ENCODE measurements at places on chromosomes 1 and 21.
A peak's percentile ranks its signal among the peaks of the same experiment; 100 is the strongest.

DNA sequence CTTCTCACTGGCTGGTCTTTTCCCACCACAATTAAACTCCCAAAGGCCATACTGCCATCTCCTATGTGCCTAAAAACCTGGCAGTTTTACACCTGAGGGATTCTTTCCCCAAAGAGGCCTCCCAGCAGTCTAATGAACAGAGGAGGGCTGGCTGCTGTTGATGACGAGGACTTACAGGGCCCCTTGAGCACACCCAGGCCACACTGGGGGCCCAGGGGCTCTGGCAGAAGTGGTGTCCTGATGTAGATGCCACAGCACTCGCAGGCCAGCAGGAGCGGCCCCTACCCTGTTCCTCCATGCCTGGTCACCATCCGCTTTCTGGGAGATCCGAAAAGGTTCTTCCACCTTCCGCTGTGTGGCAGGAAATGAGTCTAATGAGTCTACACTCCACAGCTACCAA lies 24.2 kb downstream of the POFUT2 start:
- DNase-seq = no peak

GRCh38 chr1:200919386-200919785 lies 24.7 kb downstream of the INAVA start:
- no peak for DNase-seq

GRCh38 chr1:184650177-184650866 lies 104.3 kb downstream of the EDEM3 start:
- DNase-seq = no peak

- no peak for DNase-seq
These were observed 67.9 kb upstream of the PUM1 start for GRCh38 chr1:31133368-31133767.

- DNase-seq = no peak
These were observed 58.1 kb upstream of the IGSF5 start for GRCh38 chr21:39686646-39687468.

DNA sequence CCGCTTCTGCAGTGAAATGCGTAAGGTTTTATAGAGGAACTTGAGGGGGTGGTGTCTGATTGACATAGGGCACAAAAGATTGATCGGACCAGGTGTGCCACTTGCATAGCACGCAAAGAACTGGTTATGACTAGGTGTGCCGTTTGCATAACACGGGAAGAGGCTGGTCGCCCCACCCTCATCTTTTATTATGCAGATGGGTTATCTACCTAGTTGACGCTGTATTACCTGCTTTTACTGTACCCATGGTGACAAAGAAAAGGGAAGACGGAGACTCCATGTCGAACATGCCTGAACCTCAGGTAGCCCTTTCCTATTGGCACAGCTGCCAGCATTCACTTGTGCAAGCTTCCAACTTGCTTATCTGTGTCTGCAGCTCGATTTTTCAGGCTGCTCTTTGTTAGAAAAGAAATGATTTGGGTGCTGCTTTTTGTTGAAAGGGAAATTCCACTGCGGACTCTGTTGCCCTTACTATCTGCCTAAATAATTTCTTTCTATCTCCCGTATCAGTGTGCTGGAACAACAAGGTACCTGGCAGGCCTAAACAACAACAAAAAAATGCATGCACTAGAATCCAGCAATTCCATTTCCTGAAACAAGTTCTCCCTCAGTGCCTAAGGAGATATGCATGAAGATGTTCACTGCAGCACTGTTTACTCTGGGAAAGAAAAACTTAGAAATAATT lies 194.4 kb upstream of the KAZN start:
- DNase-seq = no peak

GRCh38 chr1:9004031-9004699 lies 22.1 kb downstream of the SLC2A7 start:
- no peak for DNase-seq

DNA sequence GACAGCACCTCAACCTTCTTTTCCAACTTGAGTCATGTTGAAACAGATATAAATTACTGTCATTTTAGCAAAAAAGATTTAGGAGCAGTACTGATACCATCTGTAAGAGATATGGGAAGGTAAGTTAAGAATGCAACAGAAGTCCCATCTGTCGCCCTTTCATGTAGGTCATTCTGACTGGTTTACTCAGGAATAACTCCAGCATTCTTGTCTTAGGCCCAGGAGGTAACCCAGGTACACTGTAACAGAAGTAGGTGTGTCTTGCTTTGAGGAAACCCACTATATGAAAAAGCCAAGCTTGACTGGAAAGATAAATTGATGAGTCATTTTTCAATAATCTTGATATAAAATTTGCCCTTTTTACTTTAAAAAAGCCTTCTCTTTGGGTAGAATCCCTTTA lies 35.4 kb downstream of the PGM1 start:
- DNase-seq = no peak

GRCh38 chr1:178652506-178653490 lies 72.2 kb upstream of the RALGPS2 start:
- DNase-seq = no peak

DNA sequence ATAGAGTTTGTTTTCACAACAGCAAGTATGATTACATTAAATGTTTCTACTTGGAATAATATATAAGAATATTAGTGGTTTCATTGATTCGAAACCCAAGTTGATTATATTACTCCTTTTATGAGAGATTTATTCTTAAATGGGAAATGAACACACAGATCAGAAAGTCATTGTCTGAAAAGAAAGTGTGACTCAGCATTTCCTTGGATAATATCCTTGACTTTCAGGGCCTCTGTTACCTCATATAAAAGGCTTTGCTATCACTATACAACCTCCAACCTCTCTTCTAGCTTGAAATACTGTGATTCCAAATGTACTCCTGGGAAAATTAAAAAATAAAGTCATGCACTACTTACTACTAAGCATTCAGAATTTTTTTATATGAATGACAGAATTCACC lies 295.3 kb upstream of the LYPLAL1 start:
- no peak for DNase-seq

- DNase-seq = no peak
These were observed 16.0 kb downstream of the LRRN2 start for GRCh38 chr1:204669579-204669978.

DNA sequence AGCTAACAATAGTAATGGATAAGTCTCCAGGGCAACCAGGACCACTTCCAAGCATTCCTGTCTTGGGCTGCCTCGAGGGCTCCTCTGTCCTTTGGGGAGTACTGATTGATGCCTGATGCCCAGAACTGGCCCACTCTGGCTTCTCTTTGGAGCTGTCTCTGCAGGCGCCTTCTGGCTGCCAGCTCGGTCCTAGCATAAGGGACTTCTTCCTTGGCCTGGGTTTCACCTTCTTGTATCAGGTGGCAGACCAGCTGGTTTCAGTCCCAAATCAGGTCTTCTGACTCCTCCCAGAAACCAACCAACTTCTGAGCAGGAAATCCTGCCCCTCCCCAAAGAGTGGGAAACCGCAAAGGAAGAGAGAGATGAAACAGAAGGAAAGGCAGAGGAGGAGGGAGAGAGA lies 10.6 kb downstream of the G0S2 start:
- DNase-seq = no peak

DNA sequence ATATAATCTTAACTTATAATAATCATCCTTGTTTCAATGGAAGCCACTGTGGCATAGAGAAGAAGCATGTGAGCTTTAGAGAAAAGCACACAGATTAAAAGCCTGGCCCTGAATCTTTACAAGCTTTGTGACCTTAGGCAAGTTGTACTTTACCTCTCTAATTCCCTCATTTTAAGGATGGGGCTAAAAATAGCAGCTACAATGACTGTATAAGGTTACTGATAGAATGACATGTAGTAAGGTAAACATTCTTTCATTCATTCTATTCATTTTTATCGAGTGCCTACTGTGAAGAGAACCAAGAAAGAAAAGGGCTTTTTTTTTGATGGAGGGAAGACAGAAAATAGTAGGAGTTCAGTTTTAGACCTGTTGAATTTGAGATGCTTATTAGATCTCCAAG lies 25.6 kb downstream of the CDKN2C start:
- no peak for DNase-seq

GRCh38 chr1:219337588-219337987 lies 163.9 kb downstream of the LYPLAL1 start:
- no peak for DNase-seq

DNA sequence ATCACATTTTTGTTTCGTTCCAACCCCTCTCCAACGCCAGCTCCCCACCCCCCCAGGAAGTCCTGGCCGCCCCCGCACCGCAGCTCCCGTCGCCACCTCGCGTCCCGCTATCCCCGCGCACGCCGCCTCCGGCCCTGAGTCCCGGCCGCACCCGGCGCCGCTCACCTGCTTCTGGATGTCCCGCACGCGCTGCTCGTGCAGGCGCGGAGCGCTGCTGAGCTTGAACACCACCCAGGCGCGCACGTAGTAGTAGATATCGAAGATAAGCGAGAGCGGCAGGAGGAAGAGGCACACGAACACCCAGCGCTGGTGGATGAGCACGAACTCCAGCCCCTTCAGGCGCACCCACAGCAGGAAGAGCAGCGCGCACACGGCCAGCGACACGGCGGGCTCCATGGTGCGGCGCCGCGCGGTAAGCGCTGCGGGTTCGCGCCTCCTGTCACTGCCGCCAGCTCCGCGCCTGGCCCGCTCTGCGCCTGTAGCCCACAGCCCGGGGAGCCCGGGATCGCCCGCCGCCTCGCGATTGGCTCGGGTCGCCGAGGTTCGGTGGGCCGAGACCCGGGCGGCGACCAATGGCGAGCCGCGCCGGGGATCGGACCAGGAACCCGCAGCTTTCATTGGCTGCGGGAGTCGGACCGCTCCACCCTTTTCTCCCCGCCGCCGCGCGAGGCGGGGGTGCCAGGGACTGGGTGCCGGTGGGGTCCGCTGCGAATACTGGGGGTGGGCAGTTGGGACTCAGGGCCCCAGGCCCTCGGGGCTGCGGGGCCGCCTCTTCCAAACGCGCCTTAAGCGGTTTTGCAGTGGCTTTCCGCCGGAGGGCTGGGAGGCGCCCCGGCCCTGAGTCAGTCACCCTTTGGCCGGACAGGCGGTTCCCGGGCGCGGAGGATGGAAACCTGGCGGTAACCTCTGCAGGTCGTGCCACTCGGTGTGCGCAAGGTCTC lies at the start of gene DHCR24:
DHCR24 (minus strand) TSS at position 472 of the 941 bp plus-strand sequence; CDS start at position 396, 76 bp downstream.
- DNase-seq = peak; percentile 39

DNA sequence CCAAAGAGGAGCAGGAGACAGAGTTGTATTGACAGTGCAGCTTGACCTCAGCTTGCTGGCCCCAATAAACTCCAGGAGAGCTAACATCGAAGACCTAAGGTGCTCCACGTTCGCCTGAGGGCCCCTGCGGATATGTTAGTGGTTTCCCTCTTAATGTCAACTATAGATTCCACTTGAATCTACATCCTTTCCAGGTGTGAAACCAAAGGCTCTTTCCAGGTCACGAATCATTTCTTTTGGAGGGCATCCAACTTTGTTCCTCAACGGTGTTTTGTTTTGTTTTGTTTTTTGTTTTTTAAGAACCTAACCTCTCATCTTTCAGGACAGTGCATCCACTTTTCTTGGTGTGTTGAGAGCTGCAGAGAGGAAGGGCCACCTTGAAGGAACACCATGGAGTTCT lies 267.6 kb upstream of the SGIP1 start:
- no peak for DNase-seq

GRCh38 chr1:48362901-48363300 lies 109.1 kb downstream of the SPATA6 start:
- no peak for DNase-seq

GRCh38 chr1:30929135-30929889 lies 20.8 kb upstream of the SDC3 start:
- no peak for DNase-seq

DNA sequence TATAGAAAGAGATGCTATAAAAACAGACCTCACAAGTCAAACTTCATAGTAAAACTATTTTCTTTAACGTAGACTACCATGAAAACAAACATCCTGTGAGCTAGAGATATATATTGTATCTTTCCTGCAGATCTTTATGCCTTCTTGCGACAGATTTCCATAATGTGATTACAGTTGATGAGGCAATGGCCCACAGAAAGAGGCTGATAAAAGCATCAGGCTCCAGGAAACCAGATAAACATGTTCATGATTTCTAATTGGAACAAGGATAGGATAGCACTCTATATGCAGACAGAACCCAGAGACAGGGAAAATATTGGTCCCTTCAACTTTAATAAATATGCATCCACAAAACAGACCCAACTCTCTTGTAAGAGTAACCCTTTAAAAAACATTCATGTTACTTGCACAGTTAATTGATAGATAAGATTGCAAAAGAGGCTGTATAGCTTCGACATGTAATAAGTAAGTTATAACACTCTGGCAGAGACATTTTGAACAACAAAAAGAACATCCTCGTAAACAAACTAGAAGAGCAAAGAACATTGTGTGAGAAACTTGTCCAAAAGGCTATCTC lies 329.4 kb downstream of the AGBL4 start:
- no peak for DNase-seq

- DNase-seq = no peak
These were observed 4.4 kb upstream of the TTC34 start for GRCh38 chr1:2805801-2806430.

- DNase-seq = no peak
These were observed 364.7 kb upstream of the GREM2 start for GRCh38 chr1:240976685-240977084.

GRCh38 chr1:5459839-5460610 lies 532.2 kb downstream of the NPHP4 start:
- DNase-seq = no peak

- DNase-seq = no peak
These were observed 72.2 kb downstream of the OSBPL9 start for GRCh38 chr1:51689075-51689440.

- DNase-seq = no peak
These were observed 5.2 kb downstream of the NPPA start for GRCh38 chr1:11842154-11843041.

- DNase-seq = no peak
These were observed 29.4 kb upstream of the CSF1 start for GRCh38 chr1:109880971-109881894.
